Activated CD8-positive, alpha-beta memory T cell treated with anti-CD3 and anti-CD28 coated beads for 4 hours (primary cell): ENCODE measurements at places on chromosomes 3 and 15.
A peak's percentile ranks its signal among the peaks of the same experiment; 100 is the strongest.

- no peak for DNase-seq
Measured at GRCh38 chr3:23888617-23889228, 28.1 kb downstream of the NKIRAS1 start.

- DNase-seq: peak; percentile 68
Measured at GRCh38 chr15:63502843-63503738, 1.3 kb upstream of the USP3 start.

- DNase-seq: no peak
Measured at GRCh38 chr3:72440491-72440890, 407.8 kb downstream of the SHQ1 start.

DNA sequence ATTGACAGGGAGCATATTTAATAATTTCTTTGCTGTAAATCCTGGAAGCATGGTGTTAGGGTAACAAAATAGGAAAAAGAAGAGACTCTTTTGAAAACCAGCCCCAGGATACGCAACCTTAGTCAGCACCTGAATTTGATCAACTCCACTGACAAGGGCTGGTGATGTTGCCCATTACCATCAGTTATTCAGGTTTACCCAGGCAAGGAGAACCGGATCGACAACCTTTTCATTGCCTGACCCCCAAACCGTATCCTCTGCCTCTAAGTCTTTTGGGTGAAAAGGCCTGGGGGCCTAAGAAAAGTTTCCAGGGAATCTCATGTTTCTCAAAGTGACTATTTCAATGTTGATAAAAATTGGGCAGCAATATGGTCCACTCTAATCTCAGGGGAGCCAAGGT is 313.3 kb downstream of the KBTBD8 start:
- DNase-seq: no peak

GRCh38 chr3:194011807-194012206 is 124.1 kb upstream of the HES1 start:
- DNase-seq: no peak

- DNase-seq: peak; percentile 67
Measured at GRCh38 chr3:197791113-197791891, at the start of gene LRCH3. Gene LRCH3, plus strand, starts transcription at chr3:197791254. Its CDS starts 25 bp downstream, at chr3:197791279.

DNA sequence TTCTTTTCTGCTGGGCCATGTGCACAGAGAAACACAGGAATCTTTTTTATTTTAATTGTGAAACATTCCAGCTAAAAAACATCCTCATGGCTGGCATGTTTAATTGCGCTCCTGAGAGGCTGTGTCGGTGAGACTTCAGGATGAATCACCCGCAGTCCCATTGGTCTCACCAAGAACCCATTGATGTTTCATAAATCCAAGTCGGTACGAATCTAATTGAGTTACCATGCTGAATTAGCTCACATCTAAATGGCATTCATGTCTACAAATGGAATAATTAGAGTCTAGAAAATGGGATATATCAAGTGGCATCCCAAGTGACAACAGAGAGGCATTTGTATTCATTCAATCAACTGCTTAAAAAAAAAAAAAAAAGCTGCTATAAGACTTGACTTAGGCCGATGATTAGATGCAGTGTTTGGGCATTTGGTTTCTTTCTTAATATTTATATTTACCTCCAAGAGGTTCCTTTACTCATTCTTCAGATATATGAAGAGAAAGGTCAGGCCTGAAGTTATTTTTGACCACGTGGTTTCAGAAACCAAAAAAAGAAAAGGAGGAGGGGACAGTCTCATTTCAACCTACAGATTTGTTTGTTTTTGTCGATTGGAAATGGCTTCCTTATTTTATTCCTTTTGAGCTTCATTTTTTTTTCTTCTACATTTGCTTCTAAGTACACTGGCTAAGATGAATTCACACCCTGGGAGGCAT is 79.1 kb upstream of the FOXB1 start:
- no peak for DNase-seq

DNA sequence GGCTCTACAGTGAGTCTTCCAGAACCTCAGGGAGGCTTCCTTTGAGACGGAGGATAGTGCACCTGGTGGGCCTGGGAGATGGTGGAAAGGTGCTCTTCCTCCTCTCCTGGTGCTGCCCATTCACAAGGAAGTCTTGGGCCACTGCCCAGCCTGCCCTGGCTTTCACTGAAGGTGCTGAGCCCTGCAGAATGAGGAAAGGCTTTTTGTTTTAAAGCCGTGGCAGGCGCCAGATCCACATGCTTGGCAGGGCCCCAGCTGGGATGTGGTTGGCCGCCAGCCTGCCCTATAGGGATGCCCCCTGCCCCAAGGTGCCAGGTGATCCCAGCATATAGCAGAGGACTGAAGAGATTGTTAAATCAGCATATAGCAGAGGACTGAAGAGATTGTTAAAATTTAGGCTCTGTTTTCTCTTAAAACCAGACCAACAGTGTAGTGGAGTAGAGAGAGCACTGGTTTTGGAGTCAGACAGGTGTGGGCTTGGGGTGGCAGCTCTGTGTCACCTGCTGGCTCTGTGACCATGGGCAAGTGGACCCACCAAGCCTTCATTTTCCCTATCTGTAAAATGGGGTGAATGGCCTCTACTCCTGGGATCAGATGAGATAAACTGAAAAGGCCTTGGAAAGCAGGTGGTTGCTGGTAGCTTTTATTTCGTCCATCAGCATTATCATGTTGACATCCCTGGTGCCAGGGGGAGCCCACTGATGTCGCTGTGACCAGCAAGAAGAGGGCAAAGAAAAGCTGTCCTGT is 53.3 kb downstream of the SLC6A6 start:
- DNase-seq: no peak

DNA sequence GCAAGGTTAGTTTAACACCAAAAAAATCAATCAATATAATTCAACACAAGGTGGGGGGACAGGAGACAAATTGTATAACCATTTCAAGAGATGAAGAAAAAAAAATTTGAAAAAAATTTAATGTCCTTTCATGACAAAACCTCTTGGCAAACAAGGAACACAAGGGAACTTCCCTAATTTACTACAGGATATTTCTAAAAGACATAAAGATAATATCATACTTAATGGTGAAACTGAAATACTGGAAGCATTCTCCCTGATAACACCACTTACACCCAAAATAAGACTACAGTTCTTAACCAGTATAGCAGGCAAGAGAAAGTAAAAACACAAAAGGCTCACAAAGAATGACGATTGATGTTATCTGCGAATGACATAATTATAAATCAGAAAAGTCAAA is 44.7 kb downstream of the IFT57 start:
- no peak for DNase-seq

DNA sequence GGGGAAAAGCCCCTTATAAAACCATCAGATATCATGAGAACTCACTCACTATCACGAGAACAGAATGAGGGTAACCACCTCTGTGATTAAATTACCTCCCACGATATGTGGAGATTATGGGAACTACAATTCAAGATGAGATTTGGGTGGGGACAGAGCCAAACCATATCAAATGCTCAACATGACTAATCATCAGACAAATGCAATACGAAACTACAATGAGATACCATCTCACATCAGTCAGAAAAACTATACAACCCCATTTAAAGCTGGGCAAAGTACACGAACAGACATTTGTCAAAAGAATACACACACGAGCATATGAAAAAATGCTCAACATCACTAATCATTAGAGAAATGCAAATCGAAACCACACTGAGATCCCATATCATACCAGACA is 67.7 kb downstream of the SCAPER start:
- no peak for DNase-seq

- DNase-seq: no peak
Measured at GRCh38 chr3:144085964-144086363, 114.3 kb downstream of the DIPK2A start.

DNA sequence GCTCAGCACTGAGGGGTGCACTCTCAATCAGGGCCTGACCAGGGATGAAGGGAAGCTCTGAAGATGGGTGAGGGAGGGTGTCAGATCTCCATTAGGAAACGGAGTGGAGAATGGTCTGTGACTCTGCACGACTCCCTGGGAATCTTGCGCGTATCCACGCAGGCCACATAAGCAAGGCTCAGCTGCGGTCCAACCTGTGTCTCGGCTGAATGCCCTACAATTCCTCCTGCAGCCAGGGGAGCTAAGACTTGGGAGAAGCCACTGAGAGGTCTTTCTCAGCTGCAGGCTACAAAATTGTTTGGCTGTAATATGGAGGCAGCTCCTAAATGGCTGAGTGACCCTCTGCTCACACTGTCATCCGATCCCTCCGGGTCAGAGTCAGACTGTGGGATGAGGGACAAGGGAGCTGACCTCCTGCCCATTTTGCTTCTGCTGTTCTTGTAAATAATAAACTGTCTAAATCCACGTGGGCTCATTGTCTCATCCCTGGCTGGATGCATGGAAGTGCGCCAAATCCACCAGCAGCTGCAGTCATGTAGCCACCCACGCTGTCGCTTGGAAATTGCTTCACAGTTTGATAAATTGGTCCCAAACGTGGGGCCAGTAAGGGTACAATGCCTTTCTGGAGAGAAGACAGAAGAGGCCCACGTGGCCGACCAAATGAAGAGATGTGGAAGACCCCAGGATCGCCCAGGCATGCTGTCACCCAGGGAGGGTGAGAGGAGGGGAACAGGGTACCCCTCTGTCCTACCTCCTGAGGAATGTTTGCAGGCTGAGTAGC is 30.5 kb downstream of the ALS2CL start:
- no peak for DNase-seq

GRCh38 chr3:133984975-133985374 is 44.8 kb downstream of the SLCO2A1 start:
- DNase-seq: no peak

GRCh38 chr3:47791193-47791855 is 9.6 kb upstream of the SMARCC1 start:
- no peak for DNase-seq

- no peak for DNase-seq
Measured at GRCh38 chr15:55372701-55373440, 35.3 kb downstream of the CCPG1 start.

DNA sequence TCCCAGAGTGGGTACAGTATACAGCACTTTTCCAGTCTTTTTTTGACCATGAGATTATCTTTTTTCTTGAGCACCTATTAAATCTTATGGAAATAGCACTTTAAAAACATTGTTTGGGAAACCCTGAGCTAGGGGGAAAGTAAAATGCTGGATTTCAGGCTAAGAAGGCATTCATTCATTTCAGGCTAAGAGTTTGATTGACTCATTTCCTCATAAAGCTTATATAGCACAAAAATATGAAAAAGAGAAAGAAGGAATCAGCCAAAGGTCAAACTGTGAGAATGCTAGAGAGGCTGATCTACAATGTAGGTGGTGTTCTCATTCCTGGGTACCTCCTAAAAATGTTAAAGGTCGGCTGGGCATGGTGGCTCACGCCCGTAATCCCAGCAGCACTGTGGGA is 10.5 kb downstream of the TTC23 start:
- no peak for DNase-seq

DNA sequence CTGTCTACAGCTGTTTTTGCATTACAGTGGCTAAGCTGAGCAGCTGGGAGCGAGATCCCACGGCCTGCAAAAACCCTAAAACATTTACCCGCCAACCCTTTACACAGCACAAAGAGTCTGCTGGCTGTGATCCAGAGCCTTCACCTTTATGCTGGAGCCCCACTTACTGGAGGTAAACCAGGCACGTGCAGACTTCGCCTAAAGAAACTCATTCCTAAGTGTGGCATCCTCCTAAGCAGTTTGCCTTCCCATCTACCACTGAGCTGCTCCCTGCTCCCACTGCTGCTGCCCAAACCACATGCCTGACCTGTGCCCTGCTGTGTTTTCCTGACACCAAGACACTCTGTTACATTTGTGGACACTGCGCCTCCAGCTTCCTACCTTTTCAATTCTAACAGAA is 53.0 kb downstream of the CHSY1 start:
- DNase-seq: no peak

DNA sequence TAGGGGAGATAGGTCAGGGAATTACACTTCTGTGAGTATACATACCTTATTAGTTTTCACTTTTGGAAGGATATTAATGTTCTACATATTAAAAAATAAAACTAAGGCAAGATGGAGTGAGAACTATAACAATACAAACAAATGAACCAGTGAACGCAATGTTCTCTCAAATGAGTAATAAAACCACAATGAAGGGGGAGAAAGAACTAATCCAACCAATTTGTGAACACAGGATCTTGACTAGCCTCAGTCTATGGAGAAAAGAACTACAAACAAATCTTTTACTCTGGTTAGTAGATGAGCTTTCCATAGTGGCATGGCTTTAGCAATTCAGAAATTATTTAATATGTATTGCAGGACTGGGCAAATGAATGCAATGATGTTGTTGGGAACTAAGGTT is 26.9 kb upstream of the ATOSA start:
- DNase-seq: no peak

DNA sequence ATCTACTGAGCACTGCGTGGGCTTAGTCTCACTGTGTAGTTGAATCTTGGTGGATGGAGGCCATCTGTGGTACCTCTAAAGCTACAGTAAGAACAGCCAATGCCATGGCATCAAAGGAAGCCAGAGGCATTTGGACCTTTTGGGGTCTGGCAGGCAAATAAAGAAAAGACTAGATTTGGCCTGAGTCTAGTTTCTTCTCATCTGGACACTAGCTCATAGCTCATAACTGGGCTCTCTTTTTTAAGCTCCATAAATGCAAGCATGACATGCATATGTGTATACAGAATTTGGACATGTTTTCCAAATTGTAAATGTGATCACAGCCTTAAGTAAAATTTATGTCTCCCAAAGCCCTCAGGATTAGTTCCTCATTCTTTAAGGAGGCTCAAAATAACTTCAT is 107.5 kb downstream of the CNTN6 start:
- DNase-seq: no peak

GRCh38 chr3:21020681-21021080 is 730.3 kb downstream of the ZNF385D start:
- DNase-seq: no peak

DNA sequence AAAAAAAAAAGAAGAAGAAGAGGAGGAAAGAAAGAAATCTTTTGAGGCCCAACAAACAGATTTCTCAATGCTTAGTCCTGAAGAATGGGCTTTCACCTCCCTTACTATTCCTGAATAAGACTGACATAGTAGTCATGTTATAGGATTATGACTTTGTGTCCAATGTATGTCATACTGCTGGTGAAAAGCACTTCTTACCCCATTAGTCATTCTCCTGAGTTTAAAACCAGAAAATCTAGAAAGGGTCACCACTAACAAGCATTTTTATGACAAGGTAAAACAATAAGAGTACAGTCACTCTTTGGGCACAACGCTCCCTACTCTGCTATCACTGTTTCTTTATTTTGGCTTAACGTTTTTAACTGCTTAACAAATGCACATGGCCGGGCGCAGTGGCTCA is 88.2 kb downstream of the IGSF11 start:
- no peak for DNase-seq

DNA sequence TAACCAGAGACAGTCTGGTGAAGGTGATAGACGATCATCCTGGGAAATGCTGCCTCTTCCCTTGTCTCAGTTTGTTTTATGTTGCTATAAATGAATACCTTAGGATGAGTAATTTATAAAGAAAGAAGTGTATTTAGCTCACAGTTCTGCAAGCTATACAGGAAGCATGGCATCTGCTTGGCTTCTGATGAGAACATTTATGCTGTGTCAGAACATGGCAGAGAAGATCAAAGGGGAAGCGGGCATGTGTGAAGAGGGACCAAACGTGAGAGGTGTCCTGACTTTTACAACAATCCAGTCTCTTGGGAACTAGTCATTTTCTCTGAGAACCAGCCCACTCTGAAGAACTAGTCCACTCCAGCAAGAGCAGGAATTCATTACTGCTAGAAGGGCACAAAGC is 9.6 kb downstream of the CMC1 start:
- no peak for DNase-seq
